B cell (primary cell): ENCODE measurements at places on chromosomes 2 and 18.

GRCh38 chr2:72579591-72580180 is 246.1 kb downstream of the EXOC6B start:
- no peaks in the 10 kb centered on the region for H3K36me3 ChIP-seq
- H3K27me3 ChIP-seq = no peaks in the 10 kb centered on the region
- peak; percentile 36 for DNase-seq
- no peaks in the 10 kb centered on the region for H3K4me1 ChIP-seq
- H3K27ac ChIP-seq = no peak overlapping the region
- H3K4me3 ChIP-seq = no peak overlapping the region

DNA sequence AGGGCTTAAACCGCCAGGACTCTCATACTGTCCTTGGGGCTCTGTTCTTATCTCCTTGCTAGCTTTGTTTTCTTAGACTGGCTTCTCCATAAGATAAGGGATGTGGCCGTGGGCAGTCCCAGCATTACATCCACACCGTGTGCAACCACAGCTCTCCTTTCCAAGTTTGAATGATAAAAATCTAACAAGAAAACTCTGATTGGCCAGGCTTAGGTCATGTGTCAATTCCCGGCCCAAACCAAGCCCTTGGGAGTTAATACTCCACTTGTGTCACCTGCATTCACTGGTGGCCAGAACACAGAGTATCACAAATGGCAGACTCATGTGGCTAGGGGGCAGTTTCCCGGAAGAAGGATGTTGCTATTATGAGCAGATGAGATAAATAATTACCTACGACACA is 43.2 kb upstream of the KDM3A start:
- DNase-seq = no peak
- no peaks in the 10 kb centered on the region for H3K36me3 ChIP-seq
- H3K4me3 ChIP-seq = no peak overlapping the region
- peaks cover 10% of the 10 kb centered on the region for H3K27me3 ChIP-seq

GRCh38 chr18:42915299-42915698 is 200.2 kb downstream of the RIT2 start:
- no peaks in the 10 kb centered on the region for H3K4me1 ChIP-seq
- H3K27me3 ChIP-seq = no peaks in the 10 kb centered on the region
- H3K4me3 ChIP-seq = no peak overlapping the region

- no peaks in the 10 kb centered on the region for H3K36me3 ChIP-seq
- DNase-seq = no peak
- H3K27ac ChIP-seq = no peak overlapping the region
- H3K4me3 ChIP-seq = no peak overlapping the region
Measured at GRCh38 chr2:112692918-112693317, 27.9 kb upstream of the NT5DC4 start.

DNA sequence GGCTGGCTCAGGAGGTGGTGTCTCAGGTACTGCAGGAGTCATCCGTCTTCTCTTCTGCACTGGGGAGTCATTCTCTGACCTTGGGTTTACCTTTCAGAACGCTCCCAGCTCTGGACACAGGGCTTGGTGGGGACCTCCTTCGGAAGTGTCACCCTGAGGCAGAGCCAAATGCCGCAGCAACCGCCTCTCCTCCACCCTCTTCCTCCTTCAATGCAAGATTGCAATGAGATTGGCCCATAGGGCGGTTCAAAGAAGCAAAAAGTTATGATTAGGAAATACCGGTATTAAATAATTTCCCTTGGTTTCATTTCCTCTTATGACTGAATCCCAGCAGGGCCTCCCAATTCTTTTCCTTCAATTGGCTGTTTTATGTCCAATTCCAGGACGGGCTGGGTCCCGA is 178.8 kb downstream of the ACKR3 start:
- no peaks in the 10 kb centered on the region for H3K27me3 ChIP-seq
- no peaks in the 10 kb centered on the region for H3K36me3 ChIP-seq

GRCh38 chr2:146363731-146364130 is 1481.1 kb upstream of the ACVR2A start:
- H3K27ac ChIP-seq = no peak overlapping the region
- no peak overlapping the region for H3K4me3 ChIP-seq
- H3K4me1 ChIP-seq = no peaks in the 10 kb centered on the region
- DNase-seq = no peak

DNA sequence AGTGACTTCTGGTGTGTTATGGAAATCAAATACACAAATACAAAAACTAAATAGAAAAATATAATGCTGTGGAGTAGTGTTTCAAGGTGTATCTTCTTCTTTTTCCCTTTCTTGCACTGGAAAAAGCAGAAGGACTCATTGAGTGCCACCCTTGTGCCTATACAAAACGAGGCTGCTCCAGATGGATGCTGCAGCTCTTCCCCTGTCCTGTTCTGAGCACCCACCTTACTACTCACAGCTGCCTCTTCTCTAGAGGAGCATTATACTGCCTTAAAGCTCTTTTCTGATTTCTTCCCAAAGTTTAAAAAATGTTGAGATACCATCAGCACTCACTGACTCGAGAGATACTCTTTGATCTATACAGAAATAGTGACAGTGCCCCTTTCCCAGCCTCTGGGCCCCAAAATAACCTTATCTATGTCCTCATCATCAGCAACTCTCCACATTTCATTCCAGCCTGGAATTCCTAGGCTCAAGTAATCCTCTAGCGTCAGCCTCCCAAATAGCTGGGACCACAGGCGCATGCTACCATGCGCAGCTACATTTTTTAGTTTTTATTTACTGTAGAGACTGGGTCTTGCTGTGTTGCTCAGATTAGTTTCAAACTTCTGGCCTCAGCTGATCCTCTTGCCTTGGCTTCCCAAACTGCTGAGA is 1356.1 kb upstream of the NRXN1 start:
- no peaks in the 10 kb centered on the region for H3K27me3 ChIP-seq
- H3K4me1 ChIP-seq = no peaks in the 10 kb centered on the region
- H3K36me3 ChIP-seq = no peaks in the 10 kb centered on the region
- H3K4me3 ChIP-seq = no peak overlapping the region
- no peak overlapping the region for H3K27ac ChIP-seq
